ENCODE measurements at places on chromosomes 13 and 19.

DNA sequence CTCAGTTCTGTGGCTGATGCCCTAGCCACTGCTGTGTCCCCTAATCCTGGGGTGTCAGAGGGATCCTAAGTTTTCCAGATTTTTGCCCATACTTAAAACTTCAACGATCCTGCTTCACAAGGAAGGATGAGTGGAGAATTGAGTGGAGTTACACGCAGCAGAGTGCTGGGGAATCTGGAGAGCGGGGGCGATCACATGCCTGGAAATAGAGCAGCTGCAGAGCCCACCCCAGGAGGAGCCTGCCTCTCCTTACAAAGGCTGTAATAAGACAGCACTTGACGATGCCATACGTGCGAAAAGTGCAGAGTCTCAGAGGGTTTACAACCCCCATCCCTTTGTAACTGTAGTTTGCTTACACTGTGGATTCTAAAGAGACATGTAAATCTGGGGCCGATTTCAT lies 40.6 kb downstream of the SUGP2 start:
- DNase-seq, result no peak

GRCh38 chr13:62710787-62711186 lies 1295.1 kb upstream of the PCDH20 start:
- DNase-seq, result no peak

DNA sequence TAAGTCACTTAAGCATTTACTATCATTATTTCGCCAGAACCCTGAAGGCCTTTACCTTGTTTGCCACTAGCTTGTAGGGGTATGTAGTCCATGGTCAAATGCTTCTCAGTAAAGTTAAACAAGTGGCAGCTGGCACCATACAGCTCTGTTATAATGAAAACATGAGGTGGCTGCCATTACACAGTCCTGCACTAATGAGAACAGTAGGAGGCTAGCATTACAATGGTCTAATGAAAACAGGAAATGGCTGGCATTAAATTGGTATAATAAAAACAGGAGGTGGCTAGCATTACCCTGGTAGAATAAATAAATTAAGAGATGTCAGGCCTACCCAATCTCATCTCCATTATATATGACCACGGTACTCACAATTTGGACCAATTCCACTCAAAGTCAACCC lies 107.5 kb downstream of the PCDH17 start:
- DNase-seq, result no peak

DNA sequence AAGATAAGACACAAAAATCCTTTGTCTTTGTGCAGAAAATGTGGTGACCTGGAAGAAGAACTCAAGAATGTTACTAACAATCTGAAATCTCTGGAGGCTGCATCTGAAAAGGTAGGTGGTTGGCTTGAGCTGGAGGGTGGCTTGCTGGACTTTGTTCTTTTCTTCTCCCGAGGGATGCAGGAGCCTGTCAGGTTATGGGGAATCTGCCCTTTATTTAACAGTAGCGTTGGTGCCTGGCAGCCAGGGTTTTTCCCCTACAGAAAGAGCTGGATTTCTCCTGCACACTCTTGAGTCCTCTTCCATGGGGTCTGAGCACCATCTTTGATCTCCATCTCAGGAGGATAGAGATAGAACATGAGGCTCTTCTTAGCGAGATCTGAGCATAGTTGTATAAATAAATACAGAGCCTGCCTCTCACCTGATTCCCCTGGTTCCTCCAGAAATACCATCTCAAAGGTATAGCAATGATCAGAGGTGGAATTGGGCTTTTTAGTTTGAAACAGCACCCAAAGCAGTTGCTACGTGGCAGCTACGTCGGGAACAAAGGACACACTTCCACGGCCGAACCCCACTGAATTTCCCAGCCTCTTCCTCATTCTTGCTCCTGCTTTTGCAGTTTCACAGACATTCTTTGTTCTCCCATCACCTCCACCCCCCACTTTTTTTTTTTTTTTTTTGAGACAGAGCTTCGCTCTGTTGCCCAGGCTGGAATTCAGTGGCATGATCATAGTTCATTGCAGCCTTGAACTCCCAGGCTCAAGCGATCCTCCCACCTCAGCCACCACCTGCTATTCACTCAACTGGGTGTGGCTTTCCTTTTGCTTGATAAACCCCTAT lies 12.9 kb downstream of the TPM4 start:
- DNase-seq, result no peak

DNA sequence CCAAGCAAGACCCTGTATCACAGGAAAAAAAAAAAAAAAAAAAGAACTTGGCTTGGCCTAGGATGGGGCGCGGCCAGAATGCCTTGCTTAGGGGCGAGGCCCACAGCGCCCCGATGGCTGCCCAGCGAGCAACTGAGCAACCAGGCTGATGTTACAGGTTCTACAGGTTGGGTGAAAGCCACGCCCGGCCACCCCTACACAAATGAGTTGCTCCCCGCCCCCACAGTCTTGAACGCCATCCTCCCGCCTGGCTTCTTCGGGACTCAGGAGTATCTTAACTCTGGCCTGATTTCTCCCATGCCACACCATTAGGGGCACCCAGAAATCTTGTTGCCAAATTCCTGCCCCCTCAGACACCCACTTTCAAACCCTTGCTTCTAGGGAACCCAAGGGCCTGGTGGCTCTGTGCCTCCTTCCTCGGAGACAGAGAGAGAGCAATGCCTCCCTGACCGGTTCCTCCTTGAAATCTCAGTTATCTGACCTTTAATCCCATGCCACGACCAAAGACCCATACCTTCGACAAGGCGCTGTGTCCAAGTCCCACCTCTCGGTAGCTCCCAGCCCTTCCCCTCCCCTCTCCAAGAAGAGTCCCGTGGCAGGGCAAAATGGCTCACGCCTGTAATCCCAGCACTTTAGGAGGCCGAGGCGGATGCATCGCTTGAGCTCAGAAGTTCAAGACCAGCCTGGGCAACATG lies 1.1 kb upstream of the CBLC start:
- no peak for DNase-seq

DNA sequence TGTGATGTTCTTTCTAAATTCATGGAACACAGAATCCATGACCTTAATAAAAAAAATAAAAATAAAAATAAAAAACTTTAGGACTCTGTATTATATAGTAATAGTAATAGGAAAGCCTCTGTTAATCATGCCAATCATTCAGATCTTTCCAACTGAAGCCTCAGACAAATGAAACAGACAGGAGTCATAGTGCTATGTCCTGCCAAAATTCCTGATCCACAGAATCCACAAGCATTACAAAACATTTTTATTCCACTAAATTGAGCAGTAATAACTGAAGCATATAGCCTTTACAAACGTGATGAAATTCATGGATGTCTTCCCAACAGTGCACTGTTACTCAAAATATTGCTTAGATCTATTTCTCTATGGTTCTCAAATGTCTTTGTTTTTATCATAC lies 820.6 kb upstream of the PCDH9 start:
- no peak for DNase-seq

GRCh38 chr13:64672751-64673150 lies 2557.4 kb downstream of the PCDH9 start:
- DNase-seq, result no peak

DNA sequence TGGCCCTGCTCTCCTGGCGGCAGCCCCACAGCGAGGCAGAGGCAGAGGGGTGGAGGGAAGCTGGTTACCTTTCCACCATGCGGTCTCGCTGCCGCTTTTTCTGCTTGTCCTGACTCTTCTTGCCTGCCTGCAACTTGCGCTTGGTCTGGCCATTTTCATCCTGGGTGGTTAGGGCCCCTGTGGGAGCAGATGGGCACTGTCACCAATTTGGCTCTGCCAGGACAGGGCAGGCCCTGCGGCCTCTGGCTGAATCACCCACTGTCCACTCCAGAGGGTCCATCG lies 19.6 kb upstream of the AKAP8 start:
- no peak for DNase-seq

DNA sequence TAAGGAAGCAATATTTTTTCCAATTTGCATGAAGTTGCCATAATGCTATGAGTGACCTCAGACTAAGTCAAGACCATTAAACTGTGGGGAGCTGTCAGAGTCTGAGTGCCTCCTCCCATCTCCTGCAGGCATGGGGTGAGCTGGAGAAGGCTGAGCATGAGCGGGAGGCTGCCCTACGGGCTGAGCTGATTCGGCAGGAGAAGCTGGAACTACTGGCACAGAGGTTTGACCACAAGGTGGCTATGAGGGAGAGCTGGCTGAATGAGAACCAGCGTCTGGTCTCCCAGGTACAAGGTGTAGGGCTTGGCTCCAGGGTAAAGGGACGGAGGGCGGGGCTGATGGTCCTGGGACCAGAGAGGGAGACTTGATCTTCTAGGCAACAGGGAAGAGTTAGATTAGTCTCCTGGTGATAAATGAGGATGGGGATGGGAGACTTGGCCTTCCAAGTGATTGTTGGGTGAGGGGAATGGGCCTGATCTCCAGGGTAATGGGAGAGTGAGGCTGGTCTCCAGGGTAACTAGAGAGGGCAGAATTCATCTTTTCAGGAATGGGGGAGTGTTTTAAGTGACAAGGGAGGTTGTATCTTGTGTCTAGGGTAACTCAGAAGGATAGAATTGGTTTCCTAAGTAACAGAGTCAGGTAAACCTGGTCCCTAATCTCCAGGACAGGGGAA lies 36.0 kb downstream of the SPTBN4 start:
- DNase-seq, result no peak

DNA sequence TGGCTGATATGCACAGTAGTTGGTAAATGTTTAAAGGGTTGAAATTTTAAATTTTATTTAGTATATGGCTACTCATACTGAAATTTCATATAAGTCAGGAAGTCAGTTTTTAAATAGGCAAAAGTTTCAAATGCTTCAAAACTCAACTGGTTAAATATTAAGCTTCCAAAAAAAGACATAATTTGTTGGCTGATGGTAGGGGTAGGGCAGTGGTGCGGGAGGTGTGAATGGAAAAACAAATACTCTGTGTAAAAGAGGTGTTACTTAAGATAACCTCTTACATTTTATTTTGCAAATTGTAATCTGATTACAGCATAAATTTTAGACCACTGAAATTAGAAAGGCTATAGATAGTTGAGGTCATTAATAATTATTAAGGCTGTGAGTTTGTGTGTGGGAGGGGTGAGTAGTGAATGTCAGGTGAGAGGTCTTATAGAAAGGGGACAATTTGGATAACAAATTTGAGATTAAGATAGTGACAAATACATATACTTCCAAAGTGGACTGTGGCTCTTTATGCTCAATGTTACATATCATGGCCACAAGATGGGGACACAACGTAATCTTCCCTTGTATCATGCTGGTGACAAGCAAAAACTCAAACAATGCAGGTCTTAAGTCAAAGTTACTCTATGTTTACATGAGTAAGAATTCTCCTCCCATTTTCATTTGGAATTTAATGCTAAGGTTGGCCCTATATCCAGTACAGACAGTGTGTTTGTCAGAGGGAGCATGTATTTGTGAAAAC lies 36.6 kb upstream of the OXGR1 start:
- DNase-seq, result no peak

- no peak for DNase-seq
These were observed 81.0 kb upstream of the MAB21L1 start for GRCh38 chr13:35557475-35557874.

- peak; percentile 50 for DNase-seq
These were observed 24.1 kb upstream of the ASPDH start for GRCh38 chr19:50537769-50538230.

- DNase-seq, result no peak
These were observed 14.7 kb downstream of the ZNF441 start for GRCh38 chr19:11781295-11782057.

DNA sequence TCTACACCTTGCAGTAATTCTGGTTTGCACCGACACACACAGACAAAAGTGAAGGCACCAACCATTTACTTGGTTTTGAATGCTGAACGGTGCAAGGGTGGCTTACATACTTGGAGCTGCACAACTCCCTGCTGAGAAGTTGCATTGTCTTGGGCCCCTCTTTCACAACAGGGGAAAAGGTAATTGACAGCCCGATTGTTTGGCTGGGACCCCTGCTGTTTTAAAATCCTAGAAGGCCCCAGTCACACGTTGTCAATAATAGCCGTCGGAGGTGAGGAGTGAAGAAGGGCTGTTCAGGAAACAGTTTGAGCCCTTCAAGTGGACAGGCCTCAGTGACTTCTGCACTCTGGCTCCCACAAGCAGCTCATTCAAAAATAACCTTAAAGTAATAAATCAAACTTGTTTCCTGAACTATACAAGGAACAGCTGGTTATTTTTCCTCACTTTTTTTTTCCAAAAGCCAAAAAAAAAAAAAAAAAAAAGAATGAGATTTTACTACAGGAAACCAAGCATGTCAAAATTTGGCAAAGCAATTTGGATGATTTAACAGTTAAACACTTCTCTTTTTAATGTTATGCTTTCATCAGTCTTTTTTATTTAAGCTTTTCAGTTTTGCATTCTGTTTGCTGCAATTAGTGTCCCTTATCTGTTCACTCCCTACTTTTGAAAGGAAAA lies 19.0 kb upstream of the SPRY2 start:
- no peak for DNase-seq

DNA sequence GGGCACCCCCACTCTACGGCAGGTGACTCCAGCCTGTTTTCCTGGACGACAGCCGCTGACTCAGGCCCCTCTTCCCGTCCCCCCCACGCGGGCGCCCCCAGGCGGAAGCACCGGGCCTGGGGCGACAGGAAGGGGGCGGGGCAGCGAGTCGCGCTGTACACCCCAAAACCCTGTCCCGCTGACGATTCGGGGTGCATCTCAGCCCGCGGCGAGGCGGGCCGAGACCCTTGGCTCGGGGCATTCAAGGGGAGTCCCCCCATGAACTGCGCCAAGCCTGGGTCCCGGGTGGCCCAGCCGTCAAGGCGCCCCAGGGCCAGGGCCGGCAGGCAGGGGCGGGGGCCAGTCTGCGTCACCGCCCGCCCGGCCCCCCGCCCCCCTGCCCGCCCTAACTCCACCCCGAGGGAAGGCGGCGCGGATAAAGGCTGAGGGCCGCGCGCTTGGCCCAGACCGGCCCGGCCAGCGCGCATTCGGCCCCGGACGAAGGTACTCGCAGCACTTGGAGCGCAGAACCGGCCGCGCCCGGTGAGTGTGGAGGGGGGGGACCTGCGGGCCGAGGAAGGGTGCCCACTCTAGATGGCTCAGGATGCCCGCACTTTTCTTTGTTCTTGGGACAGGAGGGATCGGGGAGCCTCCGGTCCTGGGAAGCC lies at the start of gene MIDN:
MIDN (plus strand) TSS at position 445 of the 647 bp plus-strand sequence. CDS start 1,714 bp downstream, outside the sequence.
- peak; percentile 57 for DNase-seq

DNA sequence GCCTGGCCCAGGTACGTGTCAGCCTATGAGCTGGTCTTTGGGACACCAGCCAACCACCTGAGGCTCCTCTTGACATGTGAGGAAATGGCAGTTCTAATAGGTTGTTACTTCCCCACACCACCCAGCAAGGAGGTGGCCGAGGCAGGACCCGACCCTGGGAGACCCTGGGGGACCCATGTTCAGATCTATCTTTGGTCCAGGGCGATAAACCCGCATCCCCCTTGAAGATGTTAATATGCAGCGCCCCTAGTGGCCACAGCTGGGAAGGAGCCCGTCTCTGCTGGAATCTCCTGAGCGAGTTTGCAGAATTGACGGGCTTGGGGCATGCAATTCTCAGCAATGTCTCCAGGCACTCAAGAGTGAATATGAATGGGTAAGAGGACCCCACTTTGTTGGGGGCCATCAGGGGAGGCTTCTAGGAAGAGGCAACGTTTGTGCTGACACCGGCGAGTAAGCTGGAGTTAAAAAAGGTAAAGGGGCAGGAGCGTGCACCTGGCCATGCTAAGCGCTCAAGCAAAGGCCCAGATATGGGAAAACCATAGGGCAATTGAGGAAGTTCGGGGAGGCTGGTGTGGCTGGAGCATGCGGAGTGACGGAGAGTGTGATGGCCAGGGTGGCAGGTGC lies 1.5 kb upstream of the MYO1F start:
- DNase-seq, result peak; percentile 71

GRCh38 chr19:31882709-31883108 lies 462.7 kb upstream of the ZNF507 start:
- no peak for DNase-seq
